ENCODE measurements at places on chromosomes 12 and 14.

DNA sequence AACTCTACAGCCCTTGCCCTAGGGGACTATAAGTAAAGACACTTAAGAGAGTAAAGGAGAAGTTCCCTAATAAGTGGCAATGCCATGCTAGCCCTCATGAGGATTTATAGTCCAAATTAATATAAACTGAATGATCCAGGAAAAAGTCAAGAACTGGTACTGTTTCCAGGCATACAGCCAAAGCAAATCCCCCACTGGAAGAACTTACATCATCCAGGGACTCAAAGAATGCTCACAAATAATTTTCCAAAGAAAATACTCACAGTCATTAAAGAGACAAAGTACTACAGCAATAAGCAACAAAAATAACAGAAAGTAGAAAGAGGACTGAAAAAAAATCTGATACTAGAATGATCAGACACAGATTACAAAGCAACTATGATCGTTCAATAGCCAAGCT is 79.7 kb upstream of the RAP1B start:
- DNase-seq = no peak

DNA sequence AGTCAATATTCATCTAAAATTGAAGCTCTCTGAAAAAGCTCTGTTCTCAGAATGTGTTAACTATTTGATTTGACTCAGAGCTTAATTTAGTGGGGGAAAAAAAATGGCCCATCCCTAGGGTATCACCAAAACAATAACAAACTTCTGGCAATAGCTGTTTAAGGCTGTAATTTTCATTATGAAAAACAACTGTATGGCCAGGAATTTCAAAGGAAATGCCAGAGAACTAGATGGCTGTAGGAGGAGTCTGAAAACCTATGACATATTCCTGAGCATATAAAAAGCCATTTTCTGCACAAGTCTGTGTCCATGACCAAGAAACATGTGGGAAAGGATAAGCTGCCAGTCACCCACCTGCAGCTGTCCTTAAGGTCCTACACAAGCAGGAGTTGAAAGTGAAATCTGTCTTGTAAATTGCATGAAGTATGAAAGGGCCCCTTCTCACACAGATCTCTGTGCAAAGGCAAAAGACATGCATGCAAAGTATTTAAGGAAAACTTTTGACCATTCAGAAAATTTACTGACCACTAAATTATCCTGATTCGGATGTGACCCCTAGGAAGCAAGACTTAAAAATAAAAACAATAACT is 299.1 kb downstream of the BTG1 start:
- no peak for DNase-seq

- DNase-seq = no peak
Measured at GRCh38 chr14:95346820-95347219, 27.1 kb upstream of the CLMN start.

DNA sequence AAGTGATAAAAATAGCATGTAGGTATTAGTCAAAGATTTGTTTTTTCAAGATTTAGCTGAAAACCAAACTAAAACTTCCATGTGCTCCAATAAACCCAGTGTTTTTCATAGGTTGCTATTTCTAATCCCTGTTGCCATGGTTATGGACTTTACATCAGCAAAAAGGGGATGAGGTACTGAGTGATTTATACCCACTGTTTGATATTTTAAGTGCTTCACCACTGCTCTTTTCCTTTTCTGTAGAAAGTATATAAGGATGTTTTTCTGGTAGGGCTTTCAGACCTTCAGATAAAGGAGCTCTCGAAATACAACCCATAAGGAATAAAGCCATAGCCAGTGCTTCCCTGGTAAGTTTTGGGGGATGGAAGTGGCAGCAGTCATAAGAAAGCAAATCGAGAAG is at the start of gene OTOGL:
TSS of gene OTOGL (plus strand) at position 279 of the 400 bp plus-strand sequence. CDS start 109,895 bp downstream, outside the sequence.
- DNase-seq = no peak

DNA sequence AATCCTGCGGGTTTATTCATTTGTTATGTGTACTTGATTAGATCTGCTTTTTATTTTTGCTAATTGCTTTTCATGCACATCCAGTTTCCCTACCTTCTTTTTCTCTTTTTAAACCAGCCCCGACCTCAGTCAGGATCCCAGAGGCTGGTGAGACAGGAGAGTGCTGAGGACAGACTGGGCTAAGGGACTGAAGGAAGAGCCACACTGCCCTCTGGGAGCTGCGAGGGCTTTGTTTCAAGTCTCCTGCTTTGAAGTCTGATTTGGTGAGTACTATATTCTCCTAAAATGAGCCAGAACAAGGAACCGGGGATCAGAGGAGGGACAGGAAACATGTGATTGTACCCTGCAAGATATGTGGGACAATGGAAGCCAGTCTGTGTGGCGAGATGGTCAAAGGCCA is 23.9 kb downstream of the PRICKLE1 start:
- DNase-seq = no peak

GRCh38 chr12:1723721-1724120 is 32.9 kb downstream of the ADIPOR2 start:
- no peak for DNase-seq

GRCh38 chr12:98402091-98402490 is 113.3 kb upstream of the TMPO start:
- DNase-seq = no peak

GRCh38 chr12:51923506-51924365 is 16.4 kb downstream of the ACVRL1 start:
- DNase-seq = peak; percentile 79

DNA sequence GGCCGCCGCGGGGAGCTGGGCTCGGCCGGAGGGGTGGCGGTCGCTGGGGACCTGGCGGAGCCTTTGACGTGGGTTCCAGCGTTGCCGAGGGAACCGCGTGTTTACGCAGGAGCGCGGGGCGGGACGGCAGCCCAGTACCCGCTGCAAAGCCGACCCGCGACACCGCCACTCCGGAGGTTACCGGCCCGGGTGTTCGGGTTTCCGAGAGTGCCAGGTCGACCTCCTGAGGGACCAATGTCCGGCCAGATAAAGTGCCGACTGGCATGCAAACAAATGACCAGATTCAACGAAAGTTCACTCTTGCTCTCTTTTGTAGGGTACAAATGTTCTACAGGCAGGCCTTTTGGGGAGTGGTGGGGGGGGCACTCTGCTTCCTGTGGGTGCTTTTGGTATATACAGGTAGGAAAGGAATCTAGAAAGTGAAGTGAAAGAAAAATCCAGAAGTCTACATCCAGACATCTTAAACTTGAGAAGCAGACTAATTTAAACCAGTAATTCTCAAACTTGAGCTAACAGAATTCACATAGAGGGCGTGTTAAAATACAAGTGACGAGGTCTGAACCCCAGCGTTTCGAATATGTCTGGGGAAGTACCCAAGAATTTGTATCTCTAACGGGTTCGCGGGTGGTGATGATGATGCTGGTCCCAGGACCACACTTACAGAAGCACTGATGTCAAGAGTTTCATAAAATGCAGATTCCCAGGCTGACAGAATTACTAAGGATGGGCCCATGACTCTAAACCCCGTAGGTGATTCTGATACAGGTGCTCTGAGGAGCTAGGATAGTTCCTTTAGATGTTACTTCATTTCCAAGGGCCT is at the start of gene GPR135:
TSS of gene GPR135 (minus strand) at position 65 of the 820 bp plus-strand sequence. CDS start 154 bp downstream, outside the sequence.
- peak; percentile 52 for DNase-seq
